ENCODE measurements at places on chromosomes 16 and 17.

DNA sequence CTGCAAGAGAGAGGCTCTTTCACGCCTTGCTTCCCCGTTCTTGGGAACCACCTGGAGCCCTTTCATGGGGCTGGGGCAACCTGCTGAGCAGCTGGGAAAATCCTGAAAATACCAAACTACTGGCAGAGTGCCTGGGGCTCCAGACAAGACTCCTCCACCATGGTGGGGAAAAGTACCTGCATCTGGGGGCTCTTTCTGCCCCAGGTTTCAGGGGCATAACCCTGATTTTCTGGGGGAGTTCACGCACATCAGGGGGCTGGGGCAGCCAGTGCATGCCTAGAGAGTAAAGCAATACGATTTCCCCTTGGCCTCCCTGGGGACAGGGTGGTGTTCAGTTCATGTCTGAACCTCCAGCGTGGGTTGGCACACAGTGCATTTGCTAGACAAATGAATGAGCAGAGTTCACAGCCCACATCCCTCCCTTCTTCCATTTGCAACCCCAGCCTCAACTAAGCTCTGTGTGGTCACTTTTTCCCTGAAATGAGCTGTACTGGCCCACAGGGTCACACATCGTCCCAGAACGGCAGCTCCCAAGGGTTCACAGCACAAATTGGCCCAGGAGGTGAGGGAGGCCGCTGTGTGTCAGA lies 5.2 kb upstream of the CDC42EP4 start:
- no peak for DNase-seq

DNA sequence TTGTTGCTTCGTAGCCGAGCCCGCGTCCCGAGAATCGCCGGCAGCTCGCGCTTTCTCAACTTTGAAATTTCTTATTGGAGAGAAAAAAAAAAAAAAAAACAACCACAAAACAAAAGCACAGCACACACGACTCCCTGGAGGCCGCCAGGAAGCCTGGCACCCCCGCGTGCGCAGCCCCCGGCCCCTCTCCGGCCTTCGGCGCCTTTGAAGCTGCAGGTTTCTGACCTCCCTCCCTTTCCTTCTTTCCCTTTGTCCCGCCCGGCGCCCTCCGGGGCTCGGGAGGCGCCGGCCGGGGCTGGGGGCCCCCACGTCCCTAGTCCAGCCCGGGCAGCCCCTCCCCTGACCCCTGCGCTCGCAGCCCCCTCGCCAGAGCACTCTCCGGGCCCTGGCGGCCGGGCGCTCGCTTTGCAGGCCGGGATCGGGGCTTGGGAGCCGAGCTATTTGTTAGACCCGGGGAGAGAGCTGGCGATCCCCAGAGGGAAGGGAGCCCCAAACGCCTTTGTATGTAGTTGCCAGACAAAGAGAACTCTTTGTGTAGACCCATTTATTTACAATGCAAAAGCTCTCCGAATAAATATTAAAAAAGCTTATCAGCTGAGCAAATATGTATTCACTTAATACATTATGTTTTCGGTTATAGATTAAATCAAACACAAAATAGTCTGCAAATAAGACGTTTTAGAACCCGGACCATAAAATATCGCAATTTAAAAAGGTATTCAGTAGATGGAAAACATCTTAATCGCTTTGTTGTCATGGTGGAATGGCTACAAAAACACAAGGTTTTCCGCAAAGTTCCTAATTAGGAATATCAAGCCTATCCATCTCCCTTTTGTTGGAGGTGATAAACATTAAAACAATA lies 2.3 kb downstream of the BAHCC1 start:
- DNase-seq = no peak

GRCh38 chr17:32483451-32484019 lies 3.3 kb upstream of the CDK5R1 start:
- DNase-seq = no peak

DNA sequence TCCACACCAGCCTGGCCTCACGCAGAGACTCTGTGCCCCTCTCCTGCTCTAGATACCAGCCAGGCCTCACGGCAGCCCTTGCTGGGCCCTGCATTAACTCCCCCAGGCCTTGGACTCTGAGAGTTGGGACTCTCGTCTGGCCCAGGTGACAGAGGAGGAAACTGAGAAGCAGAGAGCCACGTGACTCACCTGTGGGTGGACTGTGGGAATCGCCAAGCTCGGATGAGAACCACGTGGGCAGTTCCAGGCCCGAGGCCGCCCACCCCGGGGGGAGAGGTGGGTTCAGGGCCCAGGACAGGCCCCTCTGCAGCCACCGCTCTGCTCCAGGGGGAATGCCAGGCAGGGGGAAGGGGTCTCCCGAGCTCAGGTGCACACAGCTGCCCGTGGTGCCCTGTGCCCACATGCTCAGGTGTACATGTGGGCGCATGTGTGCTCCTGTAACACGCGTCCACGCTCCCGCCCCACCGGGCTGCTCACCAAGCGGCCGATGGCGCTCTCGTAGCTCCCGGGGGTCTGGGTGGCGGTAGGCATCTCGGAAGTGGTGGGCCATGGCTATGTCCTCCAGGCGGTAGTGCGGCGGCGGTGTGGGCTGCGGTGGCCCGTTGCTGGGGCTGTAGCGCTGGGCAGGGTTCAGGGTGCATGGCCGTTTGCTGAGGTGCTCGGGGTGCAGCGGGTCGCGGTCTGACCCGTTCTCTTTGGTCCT lies 18.3 kb upstream of the PABPN1L start:
- no peak for DNase-seq

DNA sequence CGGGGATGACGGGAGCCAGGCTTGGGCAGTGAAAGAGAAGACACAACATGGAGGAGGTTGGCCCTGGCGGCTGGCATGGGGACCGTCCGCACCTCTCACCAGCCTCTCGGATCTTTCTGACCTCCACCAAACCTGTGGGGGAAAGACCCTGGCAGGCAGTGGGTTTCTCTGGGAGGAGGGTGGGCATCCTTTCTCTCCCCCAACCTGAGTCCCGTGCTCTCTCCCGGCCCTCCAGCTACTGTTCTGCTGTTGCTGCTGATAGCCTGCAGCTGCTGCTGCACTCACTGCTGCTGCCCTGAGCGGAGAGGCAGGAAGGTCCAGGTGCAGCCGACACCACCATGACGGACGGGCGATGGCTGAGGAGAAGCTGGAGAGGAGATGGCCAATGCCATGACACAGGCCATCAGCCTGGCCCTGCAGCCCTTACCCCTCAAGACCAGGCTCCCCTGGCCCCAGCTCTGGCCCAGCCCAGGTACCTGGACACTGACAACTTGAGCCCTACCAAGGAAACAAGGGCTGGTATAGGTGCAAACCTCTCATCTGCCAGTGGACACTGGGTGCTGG lies 7.4 kb downstream of the SMIM5 start:
- DNase-seq = peak; percentile 5

- no peak for DNase-seq
Measured at GRCh38 chr17:52828621-52829020, 670.1 kb upstream of the CA10 start.

DNA sequence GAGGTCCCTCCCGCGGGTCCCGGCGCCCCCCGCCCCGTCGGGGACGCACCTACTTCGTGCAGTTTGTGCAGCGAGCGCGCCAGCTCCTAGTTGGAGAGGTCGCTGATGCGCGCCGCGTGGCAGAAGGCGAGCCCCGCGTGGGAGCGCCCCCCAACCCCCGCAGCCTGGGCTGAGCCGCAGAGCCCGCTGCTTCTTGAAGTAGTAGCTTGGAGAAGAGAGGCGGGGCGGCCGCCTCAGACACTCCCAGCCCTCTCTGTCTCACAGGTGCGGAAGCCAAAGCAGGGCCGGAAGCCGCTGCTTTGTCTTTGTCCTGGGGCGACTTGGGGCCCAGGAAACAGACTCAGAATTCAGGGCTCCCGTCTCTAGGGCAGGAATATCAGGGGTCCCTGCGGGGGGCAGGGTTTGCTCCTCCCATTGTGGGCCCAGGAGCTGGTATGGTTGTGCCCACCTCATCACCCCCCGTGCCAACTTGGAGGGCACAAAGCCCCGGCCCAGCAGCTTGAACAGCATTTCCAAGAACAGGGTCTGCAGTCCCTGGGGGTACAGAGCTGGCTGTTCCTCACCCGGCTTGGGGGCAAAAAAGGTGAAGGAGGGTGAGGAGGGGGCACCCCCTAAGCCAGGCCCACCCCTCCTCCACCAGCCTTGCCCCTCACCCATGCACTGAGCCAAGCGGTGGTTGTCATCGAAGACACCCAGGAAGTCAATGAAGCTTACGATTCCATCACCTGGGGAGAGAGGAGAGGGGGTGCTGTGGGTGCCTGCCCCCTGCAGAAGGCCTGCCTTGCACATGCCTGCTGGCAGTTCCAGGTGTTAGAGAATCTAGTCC lies 13.5 kb downstream of the SPATA32 start:
- DNase-seq = peak; percentile 93

DNA sequence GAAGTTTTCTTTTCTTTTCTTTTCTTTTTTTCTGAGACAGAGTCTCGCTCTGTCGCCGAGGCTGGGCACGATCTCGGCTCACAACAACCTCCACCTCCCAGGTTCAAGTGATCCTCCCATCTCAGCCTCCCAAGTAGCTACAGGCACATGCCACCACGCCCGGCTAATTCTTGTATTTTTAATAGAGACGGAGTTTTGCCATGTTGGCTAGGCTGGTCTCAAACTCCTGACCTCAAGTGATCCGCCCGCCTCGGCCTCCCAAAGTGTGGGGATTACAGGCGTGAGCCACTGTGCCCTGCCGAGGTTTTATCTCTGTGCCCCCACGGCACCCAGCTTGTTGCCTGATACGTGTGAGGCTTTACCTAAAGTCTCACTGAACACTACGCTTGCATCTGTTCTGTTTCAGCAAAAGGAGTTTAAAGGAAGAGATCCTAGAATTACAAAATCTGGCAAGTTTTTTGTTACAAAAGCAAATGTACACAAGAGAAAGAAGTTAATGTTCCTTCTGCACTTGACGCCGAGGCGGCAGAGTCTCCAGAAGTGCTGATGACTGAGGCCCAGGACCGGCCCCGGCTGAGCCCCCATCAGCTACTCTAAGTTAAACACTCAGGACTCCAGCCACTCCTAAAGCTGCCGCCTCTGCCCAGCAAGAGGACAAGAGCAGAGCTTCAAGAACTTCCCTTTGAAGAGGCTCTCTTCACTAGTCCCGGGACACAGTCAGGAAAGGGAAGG lies 9.2 kb downstream of the ABCA3 start:
- DNase-seq = no peak

- DNase-seq = no peak
Measured at GRCh38 chr17:5895276-5895675, 174.9 kb upstream of the WSCD1 start.

DNA sequence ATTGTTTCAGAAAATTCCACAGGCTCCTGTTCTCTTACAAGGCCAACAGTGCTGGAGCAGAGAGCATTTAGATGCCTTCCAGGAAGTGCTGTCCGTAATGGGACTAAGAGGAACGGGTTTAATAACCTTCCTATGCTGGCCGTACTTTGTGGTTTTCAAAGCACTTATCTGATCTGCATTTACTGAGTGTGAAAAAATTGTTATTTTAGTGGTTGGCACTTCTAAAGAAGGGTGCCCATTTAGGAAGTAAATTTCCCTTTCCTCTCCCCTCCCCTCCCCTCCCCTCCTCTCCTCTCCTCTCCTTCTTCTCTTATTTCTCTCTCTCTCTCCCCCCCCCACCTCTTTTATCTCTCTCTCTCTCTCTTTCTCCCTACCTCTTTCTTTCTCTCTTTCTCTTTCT lies 72.0 kb upstream of the DNAJA2 start:
- no peak for DNase-seq

DNA sequence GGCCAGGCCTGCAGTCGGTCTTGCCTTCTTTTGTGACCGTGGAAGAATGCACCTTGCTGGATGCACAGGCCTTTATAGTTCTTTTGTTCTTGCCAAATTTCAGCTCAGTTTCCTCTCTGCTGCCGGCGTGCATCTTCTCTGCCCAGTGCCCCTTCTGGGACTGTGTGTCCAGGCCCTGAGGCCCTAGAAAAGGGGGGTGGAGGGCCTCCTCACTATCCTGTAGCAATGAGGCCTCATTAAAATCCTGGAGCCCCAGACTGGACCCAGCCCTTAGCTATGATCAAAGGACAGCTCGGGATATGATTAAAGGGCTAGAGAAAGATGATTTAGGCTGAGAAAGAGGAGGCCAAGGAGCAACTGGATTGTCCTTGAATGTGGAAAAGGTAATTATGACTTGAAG lies 229.8 kb downstream of the SEC14L1 start:
- no peak for DNase-seq

- no peak for DNase-seq
Measured at GRCh38 chr16:54411544-54411943, 125.0 kb upstream of the IRX3 start.

DNA sequence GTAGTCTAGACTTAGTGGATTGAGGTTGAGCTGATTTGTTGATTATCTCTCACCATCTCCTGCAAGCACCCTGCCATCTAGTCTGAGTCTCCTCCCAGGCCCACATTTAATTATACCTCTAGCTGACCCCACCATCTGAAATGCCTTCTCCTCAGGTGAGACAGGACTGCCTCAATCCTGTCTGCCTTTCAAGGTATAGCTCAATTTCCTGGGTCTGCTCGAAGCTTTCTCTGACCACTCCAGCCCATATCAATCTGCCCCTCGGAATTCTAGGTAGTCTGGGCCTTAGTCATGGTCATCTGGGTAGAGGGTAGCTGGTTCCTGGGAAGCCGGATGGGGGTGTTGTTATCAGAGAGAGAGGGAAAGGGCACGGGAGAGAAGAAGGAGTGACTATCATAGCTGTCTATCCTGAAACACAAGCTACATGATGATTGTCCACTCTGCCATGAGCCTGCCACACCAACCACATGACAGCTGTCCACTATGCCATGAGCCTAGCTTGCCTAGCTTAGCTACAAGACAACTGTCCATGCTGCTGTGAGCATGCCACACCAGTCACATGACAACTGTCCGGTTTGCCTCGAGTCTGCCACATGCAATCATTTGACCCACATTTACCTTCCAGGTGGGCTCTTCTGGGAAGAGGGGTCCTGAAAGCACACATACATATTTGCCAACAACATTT lies 34.4 kb downstream of the LYRM9 start:
- DNase-seq = no peak

GRCh38 chr16:17205279-17206211 lies 265.2 kb downstream of the XYLT1 start:
- no peak for DNase-seq

- DNase-seq = no peak
Measured at GRCh38 chr16:49513040-49513439, 139.4 kb downstream of the C16orf78 start.

DNA sequence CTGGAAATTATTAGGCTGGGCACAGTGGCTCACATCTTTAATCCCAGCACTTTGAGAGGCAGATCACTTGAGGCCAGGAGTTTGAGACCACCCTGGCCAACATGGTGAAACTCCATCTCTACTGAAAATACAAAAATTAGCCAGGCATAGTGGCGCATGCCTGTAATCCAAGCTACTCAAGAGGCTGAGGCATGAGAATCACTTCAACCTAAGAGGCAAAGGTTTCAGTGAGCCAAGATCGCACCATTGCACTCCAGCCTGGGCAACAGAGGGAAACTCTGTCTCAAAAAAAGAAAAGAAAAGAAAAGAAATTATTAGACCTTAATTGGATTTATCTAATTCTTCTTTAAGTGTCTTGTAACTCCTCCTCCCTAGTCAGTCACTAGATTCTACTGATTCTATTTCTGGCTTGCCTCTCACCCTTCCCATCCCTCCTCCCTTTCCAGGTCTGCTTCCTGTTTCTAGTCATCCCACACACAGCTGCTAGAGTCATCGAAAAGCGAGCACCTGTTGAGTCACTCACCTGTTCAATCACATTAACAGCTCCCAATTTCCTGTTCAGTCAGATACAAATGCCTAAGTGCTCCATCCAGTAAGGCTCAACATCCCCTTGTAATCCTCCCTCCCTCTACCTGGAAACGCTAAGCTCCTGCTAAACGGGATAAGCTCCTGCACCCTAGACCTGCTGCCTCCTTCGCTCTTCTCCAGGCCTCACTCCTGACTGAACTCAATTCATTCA lies 34.6 kb downstream of the ERN1 start:
- DNase-seq = no peak
